ENCODE measurements at places on chromosomes 7 and 10.
A peak's percentile ranks its signal among the peaks of the same experiment; 100 is the strongest.

DNA sequence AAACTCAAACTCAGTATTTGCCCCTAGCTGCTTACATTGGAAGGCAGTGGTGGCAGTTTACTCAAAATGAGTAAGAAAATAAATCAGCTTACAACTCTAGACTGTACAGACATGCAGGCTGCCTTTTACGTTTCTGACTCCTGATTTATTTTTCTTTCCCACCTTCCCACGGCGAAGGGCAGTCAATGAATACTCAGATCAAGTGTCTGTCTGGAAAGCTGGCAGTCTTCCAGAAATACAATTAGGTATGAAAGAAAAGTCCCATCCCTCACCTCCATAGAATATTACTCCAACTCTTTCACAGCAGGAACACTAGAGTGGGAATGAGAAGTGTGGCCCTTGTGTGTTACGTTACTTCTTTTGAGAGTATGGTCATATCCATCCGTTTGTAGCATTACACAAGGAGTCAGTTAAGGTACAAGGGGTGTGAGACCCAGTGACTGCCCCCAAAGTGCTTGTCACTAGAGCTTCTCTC, 1.3 kb upstream of the PAPSS2 start:
- DNase-seq, result peak; percentile 37

- DNase-seq, result no peak
These were observed 27.5 kb upstream of the PURB start for GRCh38 chr7:44912775-44913347.

- DNase-seq, result no peak
These were observed 141.6 kb upstream of the WNT16 start for GRCh38 chr7:121187222-121187621.

DNA sequence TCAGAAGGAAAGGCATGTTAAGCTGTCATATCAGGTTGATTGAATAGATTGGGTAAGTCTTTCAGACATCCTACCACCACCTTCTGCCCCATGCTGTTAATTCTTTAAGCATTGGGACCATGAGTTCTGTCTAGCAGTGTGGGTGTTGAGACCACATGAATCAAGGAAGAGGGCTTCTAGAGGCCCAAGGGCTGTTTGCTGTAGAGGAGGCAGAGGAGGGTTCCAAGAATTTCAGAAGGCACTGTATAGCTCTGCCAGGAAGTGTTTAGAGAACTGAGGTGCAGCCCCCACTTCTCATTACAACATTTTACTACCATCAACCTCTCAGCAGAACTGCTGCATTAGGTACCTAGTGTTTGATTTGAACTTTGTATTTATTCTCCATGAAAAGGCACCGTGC, 720.2 kb downstream of the AUTS2 start:
- no peak for DNase-seq

DNA sequence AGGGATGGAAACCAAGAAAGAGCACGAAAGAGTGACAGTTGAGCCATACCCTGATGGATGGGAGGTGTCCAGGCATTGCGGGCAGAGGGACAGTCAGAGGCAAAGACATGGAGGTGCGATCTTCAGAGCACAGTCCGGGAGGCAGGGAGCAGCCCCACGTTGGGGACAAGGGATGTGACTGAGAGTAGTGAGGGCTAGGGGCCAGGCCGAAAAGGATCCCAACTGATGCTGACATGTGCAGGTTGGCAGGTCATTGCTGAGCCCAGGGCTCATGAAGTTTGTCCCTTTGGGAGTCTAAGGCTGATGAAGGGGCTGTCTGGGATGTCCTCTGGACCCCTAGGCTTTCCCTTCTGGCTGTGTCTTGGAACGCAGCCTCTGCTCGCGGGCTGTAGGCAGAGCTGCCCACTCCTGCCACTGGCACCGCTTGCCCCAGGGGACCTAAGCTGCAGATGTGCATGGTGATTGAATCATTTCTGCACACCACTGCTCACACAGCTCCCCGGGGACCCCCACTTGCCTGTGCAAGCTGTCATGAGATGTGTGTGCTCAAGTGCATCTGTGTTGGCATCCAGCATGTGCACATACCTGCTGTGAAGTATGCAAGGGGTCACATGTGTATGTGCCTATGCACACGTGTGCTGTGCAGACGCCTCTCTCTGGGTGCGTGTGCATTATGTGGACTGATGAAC, 125.1 kb downstream of the ZMIZ1 start:
- DNase-seq, result no peak

DNA sequence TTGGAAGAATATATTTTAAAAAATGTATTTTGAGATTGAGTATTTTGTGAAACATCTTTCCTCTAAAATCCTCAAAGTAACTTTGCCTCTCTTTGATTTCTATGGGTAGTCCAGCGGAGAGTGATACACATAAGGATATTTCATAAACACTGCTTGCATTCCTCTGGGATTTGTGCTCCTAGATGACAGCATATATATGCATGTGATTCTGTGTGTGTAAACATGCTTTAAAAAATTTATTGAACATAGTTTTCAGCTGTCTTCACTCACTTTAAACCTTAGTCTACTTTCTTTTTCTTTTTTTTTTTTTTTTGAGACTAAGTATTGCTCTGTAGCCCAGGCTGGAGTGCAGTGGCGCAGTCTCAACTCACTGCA, 84.6 kb downstream of the KAT6B start:
- no peak for DNase-seq

- DNase-seq, result peak; percentile 99
These were observed 9.1 kb upstream of the CSGALNACT2 start for GRCh38 chr10:43128958-43129706.

DNA sequence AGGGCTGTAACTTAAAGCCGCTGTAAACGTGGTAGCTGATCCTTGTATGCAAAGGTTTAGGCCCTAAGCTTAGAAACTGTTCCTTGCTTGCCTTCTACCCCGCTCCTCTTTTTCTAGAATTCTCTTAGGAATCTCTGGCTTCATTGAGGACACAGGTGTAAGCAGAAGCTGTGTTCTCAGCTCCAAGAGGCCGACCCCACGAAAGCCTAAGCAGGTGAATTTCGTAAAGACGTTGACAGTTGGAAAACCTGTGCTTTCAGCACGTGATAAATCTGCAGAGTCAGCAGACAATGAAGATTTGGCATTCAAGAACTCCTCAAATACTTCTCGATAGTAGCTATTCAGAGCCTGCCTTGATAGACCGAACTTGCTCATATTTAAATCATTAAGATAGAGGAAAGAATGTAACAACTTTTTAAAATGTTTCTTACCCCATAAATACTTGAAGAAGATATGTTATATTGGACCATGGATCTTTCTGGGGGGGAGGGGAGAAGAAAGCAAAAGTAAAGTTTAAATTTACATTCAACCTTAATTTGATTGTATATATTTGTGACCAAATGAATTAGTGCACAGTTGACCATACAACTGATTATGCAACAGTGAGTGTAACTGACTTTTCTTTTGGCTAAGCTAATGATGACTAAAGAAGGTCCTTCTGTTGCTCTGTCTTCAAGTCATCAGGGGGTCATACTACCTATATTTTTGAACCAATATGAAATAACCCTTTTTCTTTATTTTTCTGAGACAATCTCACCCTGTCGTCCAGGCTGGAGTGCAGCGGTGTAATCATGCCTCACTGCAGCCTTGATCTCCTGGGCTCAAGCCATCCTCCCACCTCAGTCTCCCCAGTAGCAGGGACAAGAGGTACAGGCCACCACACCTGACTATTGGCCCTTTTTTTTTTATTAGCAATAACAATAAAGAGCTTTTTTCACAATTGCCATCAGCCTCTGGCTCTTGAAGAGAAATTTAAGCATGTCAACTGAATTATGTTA, 1.2 kb upstream of the GDI2 start:
- DNase-seq, result peak; percentile 72

DNA sequence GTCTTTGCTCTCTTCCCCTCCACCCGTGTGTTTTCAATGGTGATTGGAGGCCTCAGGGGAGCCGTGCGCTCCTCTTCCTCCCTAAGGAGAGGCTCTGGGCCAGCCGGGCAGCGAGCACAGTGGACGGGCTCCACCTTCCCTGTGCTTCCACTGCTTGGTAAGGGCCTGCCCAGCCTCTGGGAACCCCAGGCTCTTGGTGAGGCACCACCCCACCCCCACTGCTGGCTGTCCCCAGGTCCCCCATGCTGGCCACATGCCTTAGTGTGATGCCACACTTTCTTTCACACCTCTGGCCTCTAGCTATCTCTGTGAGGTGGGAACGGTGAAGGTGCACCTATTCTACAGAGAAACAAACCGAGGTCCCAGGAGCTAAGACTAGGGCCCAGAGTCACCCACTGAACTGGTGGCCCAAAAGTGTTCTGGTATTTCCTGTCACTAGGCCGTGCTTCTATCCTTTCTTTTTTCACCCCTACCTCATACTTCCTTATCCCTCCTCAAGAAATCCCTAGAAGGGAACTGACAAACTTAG, 53.3 kb downstream of the UNC5B start:
- no peak for DNase-seq

DNA sequence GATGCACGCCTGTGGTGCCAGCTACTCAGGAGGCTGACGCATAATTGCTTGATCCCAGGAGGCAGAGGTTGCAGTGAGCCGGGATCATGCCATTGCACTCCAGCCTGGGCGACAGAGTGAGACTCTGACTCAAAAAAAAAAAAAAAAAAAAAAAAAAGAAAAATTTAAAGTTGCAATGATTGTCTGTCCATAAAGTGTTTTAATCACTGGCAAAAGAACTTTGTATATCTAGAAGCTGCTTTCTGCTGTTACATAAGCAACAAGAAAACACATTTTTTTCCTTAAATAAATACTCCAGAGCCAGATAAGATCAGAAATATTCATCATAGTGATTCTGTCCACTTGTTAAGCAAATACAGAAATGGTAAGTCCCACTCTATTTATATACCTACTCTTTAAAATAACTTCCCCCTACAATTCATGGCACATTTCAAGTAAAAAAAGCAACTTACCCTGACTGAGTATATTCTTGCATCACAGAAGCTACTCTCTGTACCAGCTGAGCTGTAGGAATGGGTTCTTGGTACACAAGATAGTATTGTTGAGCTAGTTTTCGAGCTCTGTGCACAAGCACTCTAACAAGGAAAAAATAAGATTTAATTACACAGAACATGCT, 7.6 kb downstream of the PSMA2 start:
- DNase-seq, result no peak

- DNase-seq, result no peak
These were observed 383.4 kb downstream of the AUTS2 start for GRCh38 chr7:69981646-69982045.

DNA sequence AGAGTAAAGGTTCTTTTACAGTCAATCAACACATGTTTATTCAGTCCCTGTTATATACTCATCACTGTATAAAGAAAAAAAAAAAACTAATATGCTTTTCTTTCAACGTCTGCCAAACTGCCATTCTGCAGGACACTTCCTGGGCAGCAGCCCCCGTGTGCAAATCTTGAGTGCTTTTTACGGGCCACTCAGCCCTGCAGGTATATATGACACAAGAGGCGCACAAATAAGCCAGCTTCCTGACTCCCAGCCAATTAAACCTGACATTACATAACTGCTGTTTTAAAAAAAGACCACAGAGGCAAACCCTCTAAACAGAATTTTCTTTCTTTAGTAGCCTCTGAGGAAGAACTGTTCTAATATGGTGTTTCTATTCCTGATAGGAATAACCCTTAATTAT, 263.0 kb upstream of the NEBL start:
- DNase-seq, result no peak

- DNase-seq, result no peak
These were observed 23.4 kb upstream of the VAX1 start for GRCh38 chr10:117161386-117162033.

- DNase-seq, result no peak
These were observed 79.8 kb upstream of the PPIF start for GRCh38 chr10:79267499-79267898.
